ENCODE measurements at places on chromosomes 5 and 9. TPM values are rescaled to one million over a fixed set of nuclear protein-coding genes. Genes with fewer than 3 reads are reported as not detected.

BTNL3 gene
- not detected for total RNA-seq

PHAX gene
- total RNA-seq: 87.9 TPM

C5orf58 gene
- not detected for total RNA-seq

PIP5KL1 gene
- 1.6 TPM for total RNA-seq

CYSRT1 gene
- total RNA-seq: 0.49 TPM

Data from fibroblast of the aortic adventitia (primary cell).